ENCODE measurements at places on chromosomes 3 and 15.

GRCh38 chr15:94348084-94348483 lies 116.7 kb downstream of the MCTP2 start:
- no peak for DNase-seq

GRCh38 chr3:43742920-43743319 lies 52.2 kb downstream of the ABHD5 start:
- no peak for DNase-seq

- DNase-seq, result no peak
Observed at GRCh38 chr3:72332689-72333088, 515.6 kb downstream of the SHQ1 start.

DNA sequence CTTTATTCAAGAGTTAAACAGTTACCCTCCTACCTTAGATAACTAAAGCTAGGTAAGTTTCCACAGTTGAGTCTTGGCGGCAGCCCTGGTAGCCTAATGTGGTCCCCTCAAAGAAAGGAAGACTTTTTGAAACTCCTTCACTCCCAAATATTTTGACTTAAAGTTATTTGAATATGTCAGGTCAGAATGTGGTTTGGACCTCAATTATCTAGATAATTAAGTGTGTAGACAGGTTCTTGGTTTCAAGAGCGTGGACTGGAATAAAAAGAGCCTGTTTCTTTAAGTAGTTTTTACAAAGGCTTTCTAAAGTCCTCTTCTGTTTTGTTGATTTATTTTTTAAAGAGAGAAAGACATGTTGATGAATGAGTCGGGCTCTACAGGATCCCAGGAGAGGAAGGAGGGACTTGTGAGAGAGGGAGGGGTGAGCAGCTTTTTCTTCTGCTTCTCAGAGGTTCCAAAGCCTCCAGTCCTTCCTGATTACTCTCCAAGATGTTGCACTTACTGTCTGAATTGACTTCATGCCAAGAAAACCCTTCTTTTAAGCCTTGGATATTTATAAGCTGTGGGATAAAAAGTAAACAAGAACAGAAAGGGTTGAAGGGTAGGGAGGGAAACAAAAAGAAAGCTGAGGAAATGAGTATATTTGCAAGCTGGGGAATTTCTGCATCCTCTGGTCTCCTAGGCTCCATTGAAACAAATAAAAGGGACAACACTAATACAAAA lies 457.4 kb downstream of the IGSF11 start:
- no peak for DNase-seq

DNA sequence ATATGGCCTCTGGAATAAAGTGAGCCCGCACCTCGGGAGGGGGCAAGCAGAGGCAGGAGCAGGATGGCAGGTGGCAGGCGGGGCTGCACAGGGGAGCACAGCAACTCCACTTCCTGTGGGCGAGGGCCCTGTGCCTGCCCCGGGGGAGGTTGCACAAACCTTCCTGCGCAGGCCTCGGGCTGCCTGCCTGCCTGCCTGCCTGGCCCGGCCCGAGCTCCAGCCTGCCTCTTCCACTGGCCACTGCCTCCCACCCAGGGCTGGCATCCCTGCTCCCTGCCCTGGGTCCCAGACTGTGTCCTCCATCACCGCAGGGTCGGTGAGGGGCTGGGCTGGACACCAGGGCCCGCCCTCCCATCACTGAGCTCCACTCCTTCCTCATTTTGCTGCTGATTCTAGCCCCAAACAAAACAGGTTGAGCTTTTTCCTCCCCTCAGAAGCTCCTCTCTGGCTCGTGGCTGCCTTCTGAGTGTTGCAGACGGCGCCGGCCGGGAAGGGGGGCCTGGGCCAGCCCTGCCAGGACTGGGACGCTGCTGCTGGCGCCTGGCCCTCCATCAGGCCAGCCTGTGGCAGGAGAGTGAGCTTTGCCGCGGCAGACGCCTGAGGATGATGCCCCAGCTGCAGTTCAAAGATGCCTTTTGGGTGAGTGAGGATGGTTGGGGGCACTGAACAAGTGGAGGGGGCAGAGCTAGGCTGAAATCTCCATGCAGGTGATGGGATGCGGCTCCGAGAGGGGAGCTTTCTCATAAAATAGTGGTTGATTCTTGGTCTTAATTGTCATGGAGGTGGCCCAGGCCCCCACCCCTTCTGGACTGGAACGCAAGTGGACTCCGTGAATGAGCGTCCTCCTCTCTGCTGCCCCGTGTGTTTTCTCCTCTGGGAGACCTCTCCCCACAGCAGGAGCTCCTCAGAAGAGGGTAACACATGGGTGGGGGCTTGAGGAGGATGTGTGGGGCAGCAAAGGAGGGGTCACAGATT lies at the start of gene PSTPIP1:
TSS of gene PSTPIP1 (plus strand) at position 156 of the 975 bp plus-strand sequence. CDS start at position 604, 448 bp downstream.
- DNase-seq, result peak; percentile 29

GRCh38 chr3:77718311-77718710 lies 678.4 kb downstream of the ROBO2 start:
- DNase-seq, result no peak

GRCh38 chr15:99895956-99896311 lies 162.7 kb upstream of the LYSMD4 start:
- DNase-seq, result no peak

DNA sequence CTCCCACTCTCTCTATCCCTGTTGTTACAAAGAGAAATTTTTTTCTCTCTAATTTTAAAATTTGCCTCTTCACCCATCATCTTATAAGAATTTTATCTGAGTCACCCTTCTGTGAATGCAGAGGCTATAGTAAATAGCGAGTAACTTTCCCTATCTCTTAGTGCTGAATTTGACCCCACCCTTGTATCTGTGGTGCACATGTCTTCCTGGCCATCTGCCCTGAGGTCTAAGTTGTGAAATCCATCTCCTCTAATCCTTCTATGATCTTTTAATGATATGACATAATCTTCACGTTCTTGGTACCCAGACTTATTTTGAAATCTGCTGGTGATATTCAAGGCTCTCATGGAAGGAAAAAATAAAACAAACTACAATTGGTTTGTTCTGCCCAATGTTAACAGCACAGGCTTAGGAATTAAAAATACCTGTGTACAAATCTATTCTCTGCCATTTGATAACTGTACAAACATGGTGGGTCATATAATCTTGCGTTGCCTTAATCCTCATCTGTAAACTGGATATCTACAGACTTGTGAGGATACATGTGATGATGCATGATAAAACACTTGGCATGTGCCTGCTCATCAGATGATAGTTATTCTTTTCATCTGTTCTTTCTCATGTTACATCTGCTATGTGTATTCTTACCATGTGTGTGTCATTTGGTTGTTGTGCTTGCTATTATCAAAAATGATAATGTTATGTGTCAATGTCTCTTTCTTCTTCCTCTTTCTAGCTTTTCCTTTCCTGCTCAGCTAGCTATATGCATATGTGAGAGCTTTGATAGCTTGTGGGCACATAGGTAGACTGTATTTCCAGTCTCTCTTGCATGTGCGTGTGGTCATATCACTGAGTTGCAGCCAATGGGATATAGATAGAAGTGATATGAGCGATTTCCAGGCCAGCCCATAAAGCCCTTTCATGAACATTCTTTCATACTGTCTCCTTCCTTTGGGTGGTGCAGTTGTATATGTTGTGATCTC lies 13.7 kb upstream of the CCR3 start:
- no peak for DNase-seq

DNA sequence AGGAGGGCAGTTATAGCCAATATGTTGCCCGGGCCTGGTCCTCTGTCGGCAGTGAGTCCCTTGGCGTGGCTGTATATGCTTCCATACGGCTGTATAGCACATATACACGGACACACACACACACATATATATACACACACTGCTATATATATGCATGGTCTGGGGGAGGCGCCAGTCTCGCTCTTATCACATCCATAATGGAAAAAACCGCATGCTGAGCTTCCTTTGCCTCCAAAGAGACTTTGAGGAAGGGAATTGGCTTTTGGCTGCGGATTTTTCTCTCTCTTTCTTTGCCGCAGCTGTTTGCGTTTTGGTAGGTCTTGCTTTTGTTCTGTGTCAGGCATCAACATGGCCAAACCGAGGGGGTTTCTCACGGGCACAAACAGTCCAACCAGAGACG lies 11.3 kb upstream of the TMEM115 start:
- peak; percentile 19 for DNase-seq

GRCh38 chr3:171225708-171226107 lies 199.2 kb upstream of the SLC2A2 start:
- DNase-seq, result peak; percentile 64

GRCh38 chr3:46888705-46889104 lies 11.2 kb downstream of the PTH1R start:
- DNase-seq, result no peak

GRCh38 chr3:175386630-175387029 lies 527.5 kb downstream of the NAALADL2 start:
- DNase-seq, result no peak

- peak; percentile 22 for DNase-seq
Observed at GRCh38 chr3:56989169-56989976, 71.1 kb upstream of the SPATA12 start.

- DNase-seq, result no peak
Observed at GRCh38 chr3:194399874-194400411, 877 bp upstream of the GP5 start.

DNA sequence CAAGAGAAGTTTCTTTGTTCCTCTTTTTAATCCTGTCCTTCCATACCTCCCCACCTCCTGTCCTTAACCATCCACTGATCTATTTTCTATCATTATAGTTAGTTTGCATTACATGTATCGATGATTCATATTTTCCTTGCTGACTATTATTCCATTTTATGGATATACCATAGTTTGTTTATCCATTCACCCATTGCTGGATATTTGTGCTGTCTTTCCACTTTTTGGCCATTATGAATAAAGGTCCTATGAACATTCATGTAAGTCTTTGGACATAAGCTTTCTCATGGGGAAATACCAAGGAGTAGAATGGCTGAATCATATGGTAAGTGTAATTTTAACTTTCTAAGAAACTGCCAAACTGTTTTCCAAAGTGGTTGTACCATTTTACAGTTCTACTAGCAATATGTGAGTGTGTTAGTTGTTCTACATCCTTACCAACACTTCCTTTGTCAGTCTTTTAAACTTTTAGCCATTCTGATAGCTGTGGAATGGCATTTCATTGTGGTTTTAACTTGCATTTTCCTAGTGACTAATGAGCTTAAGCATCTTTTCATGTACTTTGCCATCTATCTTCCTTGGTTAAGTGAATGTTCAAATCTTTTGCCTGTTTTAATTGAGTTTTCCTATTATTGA lies 11.7 kb downstream of the ATP6V1A start:
- DNase-seq, result no peak

- DNase-seq, result peak; percentile 9
Observed at GRCh38 chr3:15860014-15860934, 62.5 kb upstream of the ANKRD28 start.

DNA sequence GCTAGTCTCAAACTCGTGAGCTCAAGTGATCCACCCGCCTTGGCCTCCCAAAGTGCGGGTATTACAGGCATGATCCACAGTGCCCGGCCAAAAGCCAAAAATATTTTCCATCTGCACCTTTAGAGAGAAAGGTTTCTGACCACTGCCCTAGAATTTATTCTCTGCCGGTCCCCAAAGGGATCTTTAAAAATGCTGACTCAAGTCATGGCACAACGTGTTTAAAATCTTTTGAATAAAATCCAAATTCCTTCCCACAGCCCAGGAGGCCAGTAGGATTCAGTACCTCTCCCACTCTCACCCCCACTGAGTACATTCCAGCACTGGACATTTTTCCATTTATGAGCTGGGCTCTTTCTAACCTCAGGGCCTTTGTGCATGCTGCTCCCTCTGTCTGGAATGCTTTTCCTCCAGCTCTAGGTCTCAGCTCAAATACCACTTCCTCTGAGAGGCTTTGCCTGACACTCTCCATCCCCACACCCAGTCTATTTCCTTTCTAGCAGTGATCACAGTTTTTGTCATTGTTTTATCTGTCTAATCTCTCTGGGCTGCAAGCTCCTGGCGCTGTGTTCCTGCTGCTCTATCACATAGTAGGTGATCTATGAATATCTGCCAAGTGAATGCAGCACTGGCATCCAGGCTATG lies 502.9 kb downstream of the SHQ1 start:
- DNase-seq, result no peak

DNA sequence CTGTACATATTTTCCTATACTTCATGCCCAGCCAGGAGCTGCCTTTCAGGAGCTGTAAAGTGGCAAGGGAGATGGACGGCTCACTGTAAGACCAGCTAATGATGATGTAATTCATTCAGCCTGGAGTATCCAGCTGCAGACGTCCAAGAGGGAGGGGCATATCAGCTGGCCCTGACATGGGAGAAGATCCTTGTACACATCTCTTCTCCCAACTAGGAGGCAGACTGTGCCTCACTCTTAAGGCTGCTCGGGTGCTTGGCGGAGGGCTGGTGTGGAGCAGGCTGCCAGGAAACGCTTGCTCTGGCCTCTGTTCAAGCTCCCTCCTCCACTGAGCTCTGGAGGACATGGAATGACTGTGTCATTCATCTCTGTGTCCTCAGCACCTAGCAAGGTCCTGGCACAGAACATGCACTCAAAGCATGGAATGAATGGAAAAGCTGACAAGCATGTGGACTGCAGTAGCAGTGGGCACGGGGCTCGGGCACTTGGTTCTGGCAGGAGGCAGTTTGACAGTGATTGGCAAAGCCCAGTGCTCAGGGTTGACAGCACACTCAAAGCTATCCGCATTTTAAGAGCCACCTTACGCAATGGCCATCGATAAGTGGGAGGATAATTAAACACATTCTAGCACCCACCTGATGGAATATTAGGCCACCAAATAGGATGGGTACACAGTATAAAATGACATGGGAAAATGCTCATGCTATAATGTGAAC lies 72.4 kb downstream of the TBC1D2B start:
- peak; percentile 71 for DNase-seq

GRCh38 chr3:112689989-112690388 lies 49.0 kb upstream of the CCDC80 start:
- DNase-seq, result no peak
